Stimulated activated CD8-positive, alpha-beta memory T cell treated with anti-CD3 and anti-CD28 coated beads, Interleukin-2, amount 100 ng/mL, for 1 hour (primary cell): ENCODE measurements at places on chromosomes 13 and 19.

GRCh38 chr13:27283906-27284493, 13.4 kb downstream of the RASL11A start:
- no peak for DNase-seq

- DNase-seq = no peak
These were observed 48.4 kb downstream of the CYP4F22 start for GRCh38 chr19:15556634-15557181.

DNA sequence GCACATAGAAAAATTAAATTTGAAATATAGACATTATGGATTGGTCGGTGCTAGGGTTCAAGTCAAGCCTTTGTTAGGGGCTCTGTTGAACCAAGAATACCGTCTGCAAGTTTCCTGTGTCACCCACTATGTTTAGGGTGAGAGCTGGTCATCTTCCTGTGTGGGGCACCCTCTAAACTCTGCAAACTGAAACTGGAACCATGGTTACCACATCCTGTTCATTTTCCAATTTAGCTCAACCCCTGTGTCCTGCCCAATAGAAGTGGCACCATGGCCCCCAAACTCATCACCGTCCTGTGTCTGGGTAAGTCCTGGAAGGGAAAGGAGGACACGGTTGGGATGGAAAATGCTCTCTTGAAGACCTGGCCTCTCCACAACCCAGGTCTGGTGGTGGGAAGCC, 29.9 kb downstream of the LAIR2 start:
- DNase-seq = peak; percentile 1

DNA sequence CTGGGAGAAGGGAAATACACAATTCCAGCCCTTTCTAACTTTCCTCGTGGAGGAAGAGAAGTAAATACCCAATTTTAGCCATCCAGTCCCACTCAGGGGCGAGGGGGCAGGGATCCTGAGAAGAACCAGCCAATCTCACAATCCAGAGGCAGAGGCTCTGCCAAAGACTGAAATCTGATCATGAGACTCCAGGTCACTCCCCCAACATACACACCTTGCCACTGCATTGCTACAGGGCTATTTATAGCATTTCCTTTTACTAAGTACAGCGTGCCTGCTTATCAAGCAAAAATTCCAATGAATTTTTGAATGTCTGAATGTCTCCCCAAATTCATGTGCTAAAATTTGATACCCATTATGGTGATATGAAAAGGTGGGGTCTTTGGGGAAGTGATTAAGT, 1687.5 kb downstream of the EFNB2 start:
- no peak for DNase-seq

DNA sequence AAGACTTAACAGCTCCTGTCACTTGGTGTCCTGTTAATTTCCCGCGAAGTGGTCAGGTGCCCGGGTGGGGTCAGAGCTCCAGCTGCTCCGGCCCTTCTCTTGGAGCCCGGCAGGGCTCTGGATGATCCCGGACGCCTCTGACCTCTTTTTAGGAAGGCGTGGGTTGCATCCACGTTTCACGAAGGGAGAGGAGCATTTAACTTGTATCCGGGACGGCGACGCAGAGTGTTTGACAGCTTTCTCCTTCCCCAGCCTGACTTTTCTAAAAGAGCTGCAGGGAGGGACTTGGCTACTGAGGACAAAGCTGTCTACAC, 656 bp downstream of the ZNF155 start:
- no peak for DNase-seq

DNA sequence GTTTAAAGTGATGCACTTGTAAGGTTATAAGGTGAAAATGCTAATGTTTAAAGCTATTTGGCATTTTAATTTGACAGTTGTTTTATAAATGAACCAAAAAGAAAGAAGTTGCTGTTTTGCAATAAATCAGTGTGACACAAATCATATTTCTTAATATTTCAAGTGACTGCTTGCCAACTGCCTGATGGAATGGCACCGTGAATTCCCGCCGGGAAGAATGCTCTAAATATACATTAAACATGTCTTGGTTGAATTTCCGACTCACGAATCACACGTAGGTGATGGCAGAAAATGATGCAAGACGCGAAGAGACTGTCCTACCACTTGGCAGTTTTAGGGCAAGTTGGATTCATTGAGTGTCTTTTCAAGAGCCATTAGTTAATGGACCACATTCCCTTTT, 3.1 kb upstream of the GJB2 start:
- no peak for DNase-seq

DNA sequence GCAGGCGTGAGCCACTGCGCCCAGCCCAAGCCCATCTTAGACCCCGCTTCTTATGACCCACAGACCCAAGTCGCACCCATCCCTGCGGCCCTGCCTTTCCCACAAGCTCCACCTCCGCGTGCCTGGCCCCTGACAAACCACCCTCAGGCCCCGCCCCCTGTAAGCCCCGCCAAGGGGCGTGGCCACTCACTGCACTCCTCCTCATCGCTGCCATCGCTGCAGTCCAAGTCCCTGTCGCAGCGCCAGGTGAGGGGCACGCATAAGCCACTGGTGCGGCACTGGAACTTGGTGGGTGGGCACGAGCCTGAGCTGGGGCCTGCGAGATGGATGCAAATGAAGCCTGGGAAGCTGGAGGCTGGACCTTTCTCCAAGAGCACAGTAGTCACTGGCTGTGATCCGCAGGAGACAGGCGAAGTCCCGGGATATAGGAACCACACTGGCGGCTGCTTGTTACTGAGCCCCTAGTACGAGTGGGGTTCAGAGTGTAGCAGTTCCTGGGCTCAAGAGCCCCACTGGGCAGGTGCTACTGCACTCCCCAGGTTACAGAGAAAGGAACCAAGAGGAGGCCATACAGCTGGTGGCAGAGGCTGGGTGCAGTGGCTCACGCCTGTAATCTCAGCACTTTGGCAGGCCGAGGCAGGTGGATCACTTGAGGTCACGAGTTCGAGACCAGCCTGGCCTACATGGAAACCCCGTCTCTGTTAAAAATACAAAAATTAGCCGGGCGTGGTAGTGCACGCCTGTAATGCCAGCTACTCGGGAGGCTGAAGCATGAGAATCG, 3.1 kb downstream of the CD320 start:
- DNase-seq = no peak

DNA sequence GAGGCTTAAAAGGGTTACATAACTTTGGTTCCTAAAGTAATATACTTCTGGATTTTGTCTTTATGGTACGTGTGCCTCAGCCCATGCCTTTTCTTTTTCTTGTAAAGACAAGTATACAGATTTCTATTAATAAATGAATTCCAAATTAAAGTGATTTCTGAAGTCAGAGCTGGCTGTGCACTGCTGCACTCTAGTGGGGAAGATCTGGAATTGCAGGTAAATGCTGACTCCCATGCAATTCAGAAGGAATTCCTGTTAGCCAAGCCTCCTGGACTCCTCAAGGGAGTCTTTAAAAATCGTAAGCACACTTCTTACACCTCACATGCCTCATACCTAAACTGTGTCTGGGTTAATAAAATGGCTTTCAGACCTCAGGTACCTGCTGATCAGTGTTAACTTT, 118.4 kb upstream of the SLC7A1 start:
- DNase-seq = no peak

DNA sequence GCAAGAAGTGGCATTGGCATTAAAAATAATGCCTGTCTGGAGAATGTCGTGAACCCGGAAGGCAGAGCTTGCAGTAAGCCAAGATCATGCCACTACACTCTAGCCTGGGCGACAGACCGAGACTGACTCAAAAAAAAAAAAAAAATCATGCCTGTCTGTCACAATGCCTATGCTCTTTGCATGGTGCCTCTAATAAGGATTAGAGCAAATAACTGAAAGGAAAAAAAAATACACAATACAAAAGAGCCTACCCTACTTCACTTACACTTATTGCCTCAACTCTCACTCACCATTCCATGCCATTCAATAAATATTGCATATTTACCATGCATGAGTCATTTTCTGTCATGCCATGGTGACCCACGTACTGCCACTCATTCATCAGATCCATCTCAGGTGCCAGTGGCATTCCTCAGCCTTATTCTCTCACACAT, 49.1 kb downstream of the TBC1D4 start:
- DNase-seq = no peak

DNA sequence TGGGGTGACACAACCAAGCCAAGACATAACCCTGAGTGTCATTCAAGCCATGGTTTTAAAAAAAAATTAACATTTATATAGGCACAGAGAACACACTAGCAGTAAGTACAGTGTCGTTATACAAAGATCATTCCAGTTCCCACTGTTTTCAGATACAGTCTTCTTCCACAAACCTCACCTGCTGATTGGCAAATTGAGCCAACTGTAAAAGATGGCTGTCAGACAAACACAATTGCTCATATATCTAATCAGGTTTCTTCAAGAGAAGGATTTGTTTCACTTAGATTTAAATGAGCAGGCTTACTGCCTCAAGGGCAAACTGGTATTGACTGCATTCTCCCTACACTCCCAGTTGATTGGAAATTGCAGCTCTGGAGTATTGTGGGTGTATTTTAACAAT, 308.9 kb downstream of the RBM26 start:
- no peak for DNase-seq

- no peak for DNase-seq
These were observed 61.3 kb upstream of the LRCH1 start for GRCh38 chr13:46491641-46492040.

- no peak for DNase-seq
These were observed 6.0 kb upstream of the TMPRSS9 start for GRCh38 chr19:2353887-2354592.

DNA sequence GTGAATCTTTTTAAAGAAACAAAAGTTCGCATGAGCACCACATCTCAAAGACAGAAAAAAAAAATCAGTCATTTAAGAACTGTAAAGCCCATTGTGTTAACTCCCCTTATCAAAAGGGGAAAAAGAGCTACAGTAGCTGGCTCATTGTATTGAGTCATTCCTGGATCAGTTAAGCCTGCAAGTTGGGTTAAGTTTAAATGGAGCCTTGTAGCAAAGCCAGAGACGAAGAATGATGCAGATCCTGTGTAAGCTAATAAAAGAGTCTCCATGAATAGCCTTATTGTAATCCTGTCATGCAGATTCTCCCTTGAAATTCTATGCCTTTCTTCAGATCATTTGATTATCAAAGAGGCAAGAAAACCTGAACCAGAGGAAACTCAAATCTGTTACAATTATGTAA, 83.8 kb downstream of the CRYL1 start:
- DNase-seq = no peak

DNA sequence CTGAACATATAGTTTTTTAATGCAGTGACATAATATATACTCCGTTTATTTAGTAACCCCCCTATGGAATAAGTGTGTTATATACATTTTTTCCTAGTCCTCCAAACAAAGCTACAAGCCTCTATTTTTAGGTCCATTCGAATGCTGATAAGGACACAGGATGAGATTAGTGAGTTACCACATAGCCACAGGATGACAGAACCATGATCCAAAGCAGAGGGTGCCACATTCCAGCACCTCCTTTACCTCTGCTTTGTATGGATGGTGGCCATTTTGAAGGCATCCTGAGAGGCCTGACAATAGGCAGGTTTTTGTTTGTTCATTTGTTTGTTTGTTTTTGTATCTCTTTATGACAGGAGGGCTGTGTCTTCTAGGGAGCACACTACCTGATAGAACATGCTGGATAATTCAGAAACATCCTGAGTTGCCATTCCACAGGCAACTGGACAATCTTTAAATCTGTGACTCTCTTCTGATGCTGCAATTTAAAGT, 186.3 kb downstream of the MTUS2 start:
- DNase-seq = no peak

- no peak for DNase-seq
These were observed 114.9 kb upstream of the EDNRB start for GRCh38 chr13:78033509-78033908.

DNA sequence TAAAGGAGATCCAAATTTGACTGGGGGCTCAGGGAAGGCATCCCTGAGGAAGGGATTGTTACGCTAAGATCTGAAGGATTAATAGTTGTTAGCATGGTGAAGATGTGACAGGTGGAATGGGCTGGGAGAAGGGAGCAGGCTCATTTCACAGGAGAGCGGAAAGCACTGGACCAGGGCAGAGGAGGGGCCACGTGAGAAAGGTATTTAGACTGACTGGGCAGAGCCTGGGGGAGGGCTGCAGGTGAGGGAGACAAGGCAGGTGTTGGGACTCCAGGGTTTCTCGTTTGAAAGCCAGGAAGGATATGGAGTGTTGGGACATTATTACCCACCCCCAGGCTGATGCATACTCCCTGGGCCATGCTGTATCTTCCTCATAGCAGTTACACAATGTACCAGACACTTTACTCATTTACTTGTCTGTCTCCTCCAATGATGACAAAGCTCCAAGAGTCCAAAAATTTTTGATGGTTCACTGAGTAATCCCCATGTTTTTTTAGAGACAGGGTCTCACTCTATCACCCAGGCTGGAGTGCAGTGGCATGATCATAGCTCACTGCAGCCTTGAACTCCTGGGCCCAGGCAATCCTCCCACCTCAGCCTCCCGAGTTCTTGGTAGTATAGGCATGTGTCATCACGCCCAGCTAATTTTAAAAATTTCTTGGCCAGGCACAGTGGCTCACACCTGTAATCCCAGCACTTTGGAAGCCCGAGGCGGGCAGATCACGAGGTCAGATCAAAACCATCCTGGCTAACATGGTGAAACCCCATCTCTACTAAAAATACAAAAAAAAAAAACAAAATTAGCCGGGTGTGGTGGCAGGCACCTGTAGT, 2.3 kb downstream of the TRAPPC6A start:
- no peak for DNase-seq

GRCh38 chr13:111183087-111183645, 68.1 kb downstream of the ARHGEF7 start:
- no peak for DNase-seq

DNA sequence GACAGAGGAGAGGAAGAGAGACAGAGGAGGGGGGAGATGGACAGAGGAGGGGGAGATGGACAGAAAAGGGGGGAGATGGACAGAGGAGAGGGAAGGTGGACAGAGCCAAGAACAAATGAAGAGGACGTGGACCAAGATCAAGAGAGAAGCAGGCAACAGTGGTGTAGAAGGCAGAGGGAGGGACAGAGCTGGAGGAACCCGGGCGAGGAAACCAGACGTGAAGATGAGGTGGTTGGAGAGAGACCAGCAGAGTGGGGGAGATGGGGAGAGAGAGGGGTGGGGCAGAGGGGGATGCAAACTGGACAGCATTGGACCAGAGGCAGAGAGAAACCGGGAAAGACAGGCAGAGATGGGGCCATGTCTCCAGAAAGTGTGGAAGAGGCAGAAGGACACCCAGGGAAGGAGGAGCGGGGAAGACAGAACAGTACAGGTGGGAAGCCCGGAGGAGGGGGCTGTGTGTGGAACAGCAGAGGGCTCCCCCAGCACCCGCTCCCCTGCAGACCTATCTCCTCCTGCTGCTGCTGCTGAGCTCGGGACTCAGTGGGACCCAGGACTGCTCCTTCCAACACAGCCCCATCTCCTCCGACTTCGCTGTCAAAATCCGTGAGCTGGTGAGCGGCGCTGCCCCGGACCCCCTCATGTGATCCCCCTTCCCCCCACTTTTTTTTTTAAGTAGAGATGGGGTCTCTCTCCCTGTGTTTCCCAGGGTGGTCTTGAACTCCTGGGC, 1.3 kb downstream of the FLT3LG start:
- no peak for DNase-seq

DNA sequence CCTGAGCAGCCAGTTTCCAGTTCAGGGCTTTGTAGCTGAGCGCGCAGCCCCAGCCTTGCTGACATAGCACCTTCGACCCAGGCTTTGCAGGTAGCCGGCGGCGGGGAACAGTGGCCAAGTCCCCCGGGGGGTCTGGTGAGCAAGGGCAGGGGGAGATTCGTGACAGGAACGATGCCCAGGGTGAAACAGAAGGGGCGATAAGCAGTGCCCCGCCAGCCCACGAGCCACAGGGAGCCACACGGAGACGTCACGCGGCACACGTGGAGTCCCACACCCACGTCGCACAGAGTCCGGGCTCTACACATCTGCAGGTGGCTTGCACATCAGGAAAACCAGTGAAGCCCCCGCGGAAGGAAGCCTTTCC, 127.2 kb downstream of the SOX1 start:
- no peak for DNase-seq
